ENCODE measurements at places on chromosomes 7 and 10.

- DNase-seq = no peak
Observed at GRCh38 chr7:127887631-127888030, 143.6 kb downstream of the LRRC4 start.

DNA sequence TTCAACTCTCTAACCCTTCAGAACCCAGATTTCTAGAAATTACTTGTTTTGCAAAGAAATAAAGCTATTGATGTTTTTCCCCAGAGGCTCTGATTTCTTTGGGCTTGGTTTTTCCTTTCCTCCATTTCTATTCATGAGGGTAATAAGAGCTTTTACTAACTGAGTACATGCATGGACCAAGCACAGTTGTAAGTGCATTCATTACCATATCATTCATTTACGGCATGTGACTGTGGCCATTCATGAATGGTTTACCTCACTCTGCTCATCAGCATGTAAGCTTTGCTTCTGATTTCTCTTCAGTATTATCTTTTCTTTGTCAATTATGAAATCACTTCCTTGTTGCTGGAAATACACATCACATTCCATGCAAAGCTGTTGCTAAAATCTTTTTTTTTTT is 42.4 kb downstream of the LAMB4 start:
- no peak for DNase-seq

GRCh38 chr10:88920198-88920597 is 32.4 kb downstream of the ACTA2 start:
- no peak for DNase-seq

DNA sequence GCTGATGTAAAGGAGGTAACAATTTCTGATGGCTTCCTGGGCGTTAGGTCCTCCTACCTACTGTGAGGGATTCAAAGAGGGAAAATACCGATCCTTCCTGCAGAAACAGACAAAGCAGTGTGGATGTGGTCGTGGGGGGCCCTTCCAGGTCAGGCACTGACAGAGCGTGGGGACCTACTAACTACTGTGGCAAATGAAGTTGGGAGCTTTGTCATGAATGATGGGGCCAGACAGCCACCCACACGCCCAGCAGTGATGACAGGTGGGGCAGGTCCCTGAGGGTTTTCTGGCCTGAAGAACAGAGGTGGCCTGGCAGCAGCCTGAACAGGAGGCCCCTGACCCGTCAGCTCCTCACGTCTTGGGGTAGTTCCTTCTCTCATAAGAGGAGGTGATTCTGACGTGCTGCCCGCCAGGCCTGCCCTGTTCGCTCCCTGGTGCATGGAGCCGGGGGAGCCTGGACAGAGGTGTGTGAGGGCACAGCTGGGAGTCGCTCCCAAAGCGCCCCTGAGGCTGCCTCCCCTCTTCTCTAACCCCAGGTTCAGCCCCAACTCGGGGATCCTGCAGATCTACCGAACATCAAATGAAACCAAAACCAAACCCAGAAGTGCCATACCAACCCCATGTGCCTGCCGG is 4.2 kb downstream of the ATP6V0E2 start:
- DNase-seq = no peak

DNA sequence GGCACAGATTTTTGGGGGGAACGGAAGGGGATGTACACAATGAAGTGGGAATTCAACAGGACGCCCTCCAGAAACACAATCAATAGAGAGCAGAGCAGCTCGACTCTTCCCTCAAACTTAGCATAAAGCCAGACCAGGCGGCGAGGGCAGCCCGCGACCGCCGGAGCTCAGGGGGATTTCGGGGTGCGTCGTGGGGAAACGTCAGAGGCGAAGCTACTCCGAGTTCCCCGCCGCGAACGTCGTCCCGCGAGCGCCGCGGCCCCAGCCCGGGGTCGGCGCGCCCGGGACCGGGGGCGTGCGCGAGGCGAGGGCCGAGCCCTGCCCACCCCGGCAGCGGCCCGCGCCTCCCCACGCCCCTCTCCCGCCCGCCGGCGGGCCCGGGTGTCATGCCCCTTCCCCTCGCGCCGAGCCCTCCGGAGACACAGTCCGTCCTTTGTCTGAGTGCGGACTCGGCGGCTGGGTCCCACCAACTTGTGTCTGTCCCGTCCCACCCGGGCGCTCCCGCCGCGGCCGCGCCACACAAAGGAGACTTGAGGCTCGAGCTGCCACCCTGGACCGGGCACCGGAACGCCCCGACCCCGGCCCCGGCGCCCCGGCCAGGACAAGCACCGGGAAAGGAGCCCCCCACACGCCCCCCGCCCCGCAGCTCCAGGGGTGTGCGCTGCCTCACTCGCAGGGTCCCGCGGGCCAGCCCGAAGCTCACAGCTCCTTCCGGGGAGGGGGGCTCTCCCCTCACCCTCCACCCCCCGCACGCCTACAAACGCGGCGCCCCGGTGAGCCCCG is 634 bp downstream of the EZH2 start:
- DNase-seq = peak; percentile 64
